Mesothelial cell of epicardium (in vitro differentiated cells): ENCODE measurements at places on chromosomes 11 and 22.
A peak's percentile ranks its signal among the peaks of the same experiment; 100 is the strongest.

DNA sequence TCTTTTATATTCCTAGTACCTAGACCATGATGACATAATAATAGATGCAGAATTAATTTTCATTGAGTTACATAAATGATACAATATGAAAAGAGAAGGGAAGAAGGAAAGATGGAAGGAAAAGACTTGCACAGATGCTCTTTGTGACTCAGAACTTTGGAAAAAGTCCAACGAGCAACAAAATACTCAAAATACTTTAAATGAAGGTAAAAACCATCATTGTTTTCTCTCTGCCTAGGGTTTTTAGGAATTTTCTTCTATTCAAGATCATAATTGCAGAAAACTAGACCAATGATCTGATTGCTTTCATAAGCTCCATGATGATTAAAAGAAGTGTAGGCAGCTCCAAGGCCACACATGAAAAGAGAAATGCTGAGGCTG is 276.9 kb downstream of the KIRREL3 start:
- no peak for DNase-seq

GRCh38 chr11:2293531-2293971 is 8.2 kb downstream of the C11orf21 start:
- peak; percentile 17 for DNase-seq

GRCh38 chr11:76276046-76276780 is 69.9 kb upstream of the WNT11 start:
- DNase-seq = no peak

GRCh38 chr11:1714908-1715885 is 18.2 kb downstream of the KRTAP5-6 start:
- no peak for DNase-seq

DNA sequence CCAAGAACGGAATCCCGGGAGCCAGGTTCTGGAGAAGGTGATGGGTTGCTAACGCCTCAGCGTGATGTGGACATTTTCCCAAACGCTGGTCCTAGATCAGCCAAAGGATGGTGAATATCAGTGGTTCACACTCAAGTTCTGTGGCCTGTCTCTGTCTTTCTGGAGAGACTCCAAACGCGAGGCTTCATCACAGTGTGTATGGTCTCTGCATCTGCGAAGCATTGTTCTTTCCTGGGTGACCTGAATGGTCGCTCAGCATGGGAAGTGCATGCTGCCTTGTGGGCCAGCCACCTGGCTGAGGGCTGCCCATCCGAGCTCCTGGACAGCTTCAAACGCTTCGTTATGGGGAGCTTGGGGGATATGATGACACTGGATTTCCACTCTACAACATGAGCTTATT is 810.0 kb downstream of the TBC1D22A start:
- DNase-seq = no peak

GRCh38 chr22:50530877-50531545 is 1.2 kb upstream of the TYMP start:
- no peak for DNase-seq

GRCh38 chr11:102920118-102920684 is 35.3 kb downstream of the MMP13 start:
- no peak for DNase-seq

DNA sequence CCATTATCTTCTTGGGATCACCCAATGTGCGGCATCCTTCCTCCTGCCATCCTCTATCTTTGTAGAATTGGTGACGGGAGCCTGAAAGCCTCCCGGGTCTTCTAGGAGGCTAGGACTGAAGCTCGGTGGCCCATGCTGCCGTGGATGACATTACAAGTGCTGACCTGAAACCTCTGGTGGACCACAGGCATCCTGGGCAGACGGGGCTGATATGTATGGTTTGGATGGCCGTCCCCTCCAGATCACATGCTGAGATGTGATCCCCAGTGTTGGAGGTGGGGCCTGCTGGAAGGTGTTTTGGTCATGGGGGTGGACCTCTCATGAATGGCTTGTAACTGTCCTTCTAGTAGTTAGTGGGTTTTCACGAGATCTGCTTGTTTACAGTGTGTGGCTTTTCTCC is 1525.8 kb downstream of the BRD1 start:
- no peak for DNase-seq

DNA sequence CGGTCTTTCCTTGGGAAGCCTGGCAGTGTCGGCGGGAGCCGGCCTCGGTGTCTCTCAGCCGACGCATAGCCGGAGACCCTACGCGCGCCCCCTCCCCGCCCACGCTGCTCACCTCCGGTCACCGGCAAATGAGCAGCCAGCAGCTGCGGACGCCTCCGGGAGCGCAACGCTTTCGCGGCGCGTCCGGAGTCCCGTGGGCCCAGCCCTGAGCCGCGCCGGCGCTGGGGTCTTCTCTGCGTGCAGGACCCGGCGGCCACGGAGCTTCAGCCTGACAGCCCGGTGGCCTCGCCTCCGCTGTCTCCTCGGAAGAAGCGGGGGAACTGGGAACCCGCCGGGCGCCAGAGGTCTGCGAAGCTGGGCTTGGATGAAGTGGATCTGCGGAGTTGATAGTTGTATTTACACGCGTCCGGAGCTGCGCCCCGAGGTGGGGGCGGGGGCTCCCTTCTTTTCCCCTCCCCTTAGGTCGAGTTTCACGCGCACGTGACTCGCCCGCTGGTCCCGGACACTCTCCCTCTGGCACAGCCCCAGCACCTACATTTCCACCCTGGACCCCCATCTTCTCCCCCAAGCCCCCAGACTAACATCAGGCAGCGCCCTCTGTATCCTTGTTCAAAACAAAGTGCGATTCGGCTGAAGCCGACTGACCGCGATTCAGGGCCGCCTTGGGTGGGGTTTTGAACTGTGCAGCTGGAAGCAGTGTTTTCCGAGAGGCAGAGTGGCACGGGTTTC is at the start of gene SLC43A1:
Gene SLC43A1 (minus strand): TSS at position 371 of the 729 bp plus-strand sequence. CDS start 1,591 bp downstream, outside the sequence.
- DNase-seq = no peak

DNA sequence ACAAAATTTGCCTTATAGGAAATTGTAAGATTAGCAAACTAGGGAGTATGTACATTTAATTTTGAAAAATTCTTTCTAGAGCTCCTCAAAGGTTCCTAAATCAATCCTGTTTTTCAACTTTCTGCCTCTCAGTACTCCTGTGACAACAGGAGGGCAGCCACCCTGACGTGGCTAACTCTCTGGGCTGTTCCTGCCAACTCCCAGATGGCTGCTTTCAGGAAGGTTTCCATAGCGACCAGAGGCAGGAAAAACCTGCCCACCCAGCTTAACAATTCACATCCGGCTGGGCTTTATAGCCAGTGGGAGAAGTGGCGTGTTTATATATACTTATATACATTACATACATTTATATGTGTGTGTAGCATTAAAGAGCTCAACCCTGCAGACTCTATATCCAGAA is 26.5 kb downstream of the SGSM3 start:
- peak; percentile 65 for DNase-seq

- no peak for DNase-seq
Measured at GRCh38 chr11:34823197-34823596, 93.0 kb downstream of the APIP start.

DNA sequence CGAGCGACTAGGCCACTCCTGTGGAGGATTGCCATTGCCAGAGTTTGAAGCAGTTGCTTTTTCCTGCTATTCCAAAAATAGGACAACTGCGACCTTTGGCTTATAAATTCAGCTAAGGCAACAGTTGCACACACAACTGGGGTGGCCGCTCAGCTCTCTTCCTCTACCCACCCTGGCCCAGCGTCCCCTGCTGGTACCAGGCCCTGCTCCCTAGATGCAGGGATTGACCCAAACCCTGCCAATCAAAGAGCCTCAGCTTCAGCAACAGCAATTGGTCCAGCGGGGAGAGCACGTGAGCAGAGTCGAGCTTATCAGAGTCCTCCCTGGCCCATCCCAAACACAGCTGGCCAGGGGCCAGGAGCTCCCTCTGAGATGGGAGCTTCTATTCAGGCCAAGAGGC is 22.0 kb upstream of the CABP2 start:
- no peak for DNase-seq

GRCh38 chr11:102116453-102117205 is 6.4 kb downstream of the YAP1 start:
- DNase-seq = no peak

DNA sequence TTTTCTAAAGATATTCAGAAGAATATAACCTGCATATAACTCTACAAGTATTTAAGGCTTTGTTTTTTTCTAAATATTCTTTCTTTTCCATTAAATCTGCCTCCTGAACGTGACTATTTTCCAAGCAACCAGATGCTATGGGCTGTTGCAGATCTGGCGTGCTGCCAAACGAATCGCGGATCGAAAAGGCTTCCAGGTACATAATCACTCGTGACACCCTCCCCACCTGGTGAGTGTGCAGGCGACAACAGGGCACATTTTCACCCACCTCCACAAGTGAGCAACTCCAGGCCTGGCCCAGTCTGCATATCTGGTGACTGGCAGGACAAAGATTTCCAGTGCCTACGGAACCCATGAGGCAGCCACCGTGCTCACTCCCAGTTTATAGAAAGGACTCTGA is 660.1 kb downstream of the OPCML start:
- no peak for DNase-seq

GRCh38 chr11:12692229-12693075 is 18.2 kb downstream of the TEAD1 start:
- DNase-seq = no peak

DNA sequence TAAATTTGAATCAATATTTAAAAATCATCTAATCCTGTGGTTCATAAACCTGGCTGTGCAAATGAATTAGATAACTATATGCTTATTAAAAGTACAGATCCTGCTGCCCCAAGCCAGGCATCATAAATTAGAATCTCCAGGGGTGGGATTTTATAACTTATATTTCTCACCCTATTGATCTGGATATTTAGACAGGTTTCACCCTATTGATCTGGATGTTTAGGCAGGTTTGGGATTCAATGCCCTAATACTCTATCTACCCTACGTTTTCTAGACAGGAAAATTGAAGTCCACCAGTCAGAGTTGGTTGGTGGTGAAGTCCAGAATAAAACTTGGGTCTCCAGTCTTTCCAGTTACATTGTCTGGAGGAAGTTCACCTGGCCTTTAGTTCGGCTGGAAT is 2.6 kb downstream of the OR8B8 start:
- no peak for DNase-seq

DNA sequence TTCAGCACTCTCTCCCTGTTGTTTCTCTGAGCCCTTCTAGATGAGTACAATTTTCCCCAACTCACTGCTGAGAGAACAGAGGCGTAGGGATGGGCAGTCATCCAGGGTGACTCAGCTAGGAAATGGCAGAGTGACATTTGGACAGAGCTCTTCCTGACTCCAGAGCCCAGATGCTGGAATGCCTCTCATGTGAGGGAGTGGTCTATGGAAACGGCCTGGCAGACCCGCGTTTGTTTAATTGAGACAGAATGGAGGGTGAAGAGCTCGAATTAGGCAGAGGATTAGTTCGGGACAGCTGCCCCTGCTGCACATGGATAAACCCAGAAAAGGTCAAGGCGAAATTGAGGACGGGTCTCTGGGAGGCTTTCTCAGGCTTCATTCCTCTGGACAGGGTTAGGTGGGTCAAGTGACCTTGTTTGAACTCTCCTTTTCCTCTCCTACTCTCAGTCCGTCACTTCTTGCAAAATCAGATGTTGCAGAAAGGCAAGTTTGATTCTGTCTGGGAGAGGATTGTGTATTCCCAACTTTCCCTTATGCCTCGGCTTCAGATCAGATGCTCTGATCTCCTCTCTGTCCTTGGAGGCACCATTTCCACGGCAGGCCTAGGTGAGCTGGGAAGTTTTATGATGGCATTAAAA is 7.6 kb upstream of the LMO2 start:
- no peak for DNase-seq

- DNase-seq = no peak
Measured at GRCh38 chr11:2555891-2556290, 111.1 kb downstream of the KCNQ1 start.

GRCh38 chr11:94543695-94544645 is at the start of gene FUT4:
TSS of gene FUT4 (plus strand) at chr11:94543921. CDS start at chr11:94544134, 213 bp downstream.
- DNase-seq = peak; percentile 80

GRCh38 chr11:109343242-109343641 is 78.7 kb upstream of the C11orf87 start:
- no peak for DNase-seq

GRCh38 chr11:126127898-126128297 is 65.2 kb upstream of the CDON start:
- peak; percentile 66 for DNase-seq

DNA sequence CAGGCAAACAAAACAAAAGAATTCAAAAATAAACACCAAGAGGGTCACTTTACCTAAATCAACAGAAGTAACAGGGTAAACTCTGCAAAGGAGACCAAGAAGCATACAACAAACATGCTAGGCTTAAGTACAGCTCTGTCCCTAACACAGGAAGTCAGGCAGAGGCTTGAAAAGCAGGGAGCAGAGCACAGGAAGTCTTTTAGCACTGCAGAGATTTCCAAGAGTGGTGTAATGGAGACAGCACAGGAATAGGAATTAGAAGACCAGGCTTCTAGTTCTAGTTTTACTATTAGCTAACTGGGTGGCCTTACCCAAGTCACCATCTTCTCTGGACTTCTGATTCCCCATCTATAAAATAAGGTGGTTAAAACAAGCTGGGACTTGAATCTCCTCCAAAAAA is 1.9 kb downstream of the RBFOX2 start:
- DNase-seq = no peak

DNA sequence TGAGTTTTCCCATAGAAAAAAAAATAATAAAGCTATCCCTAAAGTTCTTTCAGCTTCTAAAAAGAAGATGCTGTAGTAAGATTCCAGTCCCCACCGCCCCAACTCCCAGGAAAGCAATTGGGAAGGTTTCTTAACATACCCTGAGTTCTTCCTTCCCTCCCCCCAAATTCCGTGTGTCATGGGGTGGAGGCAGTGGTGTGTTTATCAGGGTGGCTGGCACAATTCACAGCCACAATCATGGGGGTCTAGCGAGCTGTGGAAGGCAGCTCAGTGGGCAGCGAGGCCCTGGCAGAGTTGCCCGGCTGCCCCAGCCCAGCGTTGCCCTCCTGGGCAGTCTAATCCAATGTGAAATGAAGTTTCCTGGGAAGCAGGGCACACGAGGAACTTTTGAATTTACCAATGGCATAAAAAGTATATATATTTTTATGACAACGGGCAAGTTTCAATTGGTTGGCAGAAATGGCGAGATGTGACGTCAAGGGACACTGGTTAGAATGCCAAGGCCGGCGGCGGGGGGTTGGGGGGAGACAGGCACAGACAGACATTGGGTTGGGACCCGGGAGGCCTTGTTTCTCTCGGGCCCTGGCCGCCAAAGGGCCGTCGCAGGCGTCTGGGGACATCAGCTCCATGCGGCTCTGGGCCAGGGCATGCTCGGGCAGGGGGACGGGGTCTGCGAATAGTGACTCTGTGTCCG is 80.7 kb upstream of the PPARA start:
- no peak for DNase-seq

GRCh38 chr11:37076866-37077265 is 478.8 kb upstream of the RAG2 start:
- DNase-seq = no peak

DNA sequence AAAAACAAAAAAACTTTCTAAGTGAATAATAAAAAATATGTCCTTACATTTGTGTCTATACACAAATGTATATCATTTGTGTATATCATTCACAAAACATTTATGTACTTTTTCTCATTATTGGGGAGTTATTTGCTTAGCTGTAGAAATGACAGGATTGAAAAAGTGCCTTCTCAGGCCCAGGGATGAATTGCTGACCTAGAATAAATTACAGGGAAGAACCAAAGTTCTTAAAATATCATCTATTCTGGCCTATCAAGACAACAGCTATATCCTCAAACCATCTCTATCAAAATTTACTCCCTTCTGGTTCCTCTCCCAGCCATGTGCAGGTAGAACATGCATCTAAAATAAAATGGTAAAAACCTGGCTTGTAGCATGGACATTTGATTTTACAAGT is 1.9 kb upstream of the RAB6A start:
- no peak for DNase-seq
